ENCODE measurements at places on chromosomes 6 and 20.

- DNase-seq = no peak
These were observed 55.2 kb downstream of the PIGU start for GRCh38 chr20:34621383-34622367.

DNA sequence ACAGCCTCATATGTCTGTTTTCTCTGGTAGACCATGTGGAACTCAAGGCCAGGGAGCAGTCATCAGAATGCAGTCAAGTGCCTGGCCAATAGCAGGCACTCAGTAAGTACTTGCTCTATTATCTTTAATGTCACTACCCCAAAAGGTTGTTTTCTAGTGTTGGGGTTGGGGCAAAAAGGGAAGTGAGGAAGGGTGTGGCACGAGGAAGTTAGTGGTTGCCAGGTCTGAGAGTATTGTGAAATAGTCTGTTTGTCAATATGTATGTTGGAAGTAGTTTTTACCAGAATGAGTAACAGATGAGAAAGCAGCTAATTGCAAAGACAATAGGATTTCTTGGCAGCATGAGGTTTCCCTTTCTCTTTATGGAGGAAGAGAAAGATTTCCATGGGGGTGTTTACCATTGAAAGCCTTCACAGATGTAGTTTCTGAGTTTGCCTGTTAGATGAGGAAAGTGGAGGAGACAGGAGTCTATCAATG lies 59.5 kb upstream of the ARMH2 start:
- no peak for DNase-seq

GRCh38 chr6:142824426-142824825 lies 120.5 kb downstream of the HIVEP2 start:
- no peak for DNase-seq

DNA sequence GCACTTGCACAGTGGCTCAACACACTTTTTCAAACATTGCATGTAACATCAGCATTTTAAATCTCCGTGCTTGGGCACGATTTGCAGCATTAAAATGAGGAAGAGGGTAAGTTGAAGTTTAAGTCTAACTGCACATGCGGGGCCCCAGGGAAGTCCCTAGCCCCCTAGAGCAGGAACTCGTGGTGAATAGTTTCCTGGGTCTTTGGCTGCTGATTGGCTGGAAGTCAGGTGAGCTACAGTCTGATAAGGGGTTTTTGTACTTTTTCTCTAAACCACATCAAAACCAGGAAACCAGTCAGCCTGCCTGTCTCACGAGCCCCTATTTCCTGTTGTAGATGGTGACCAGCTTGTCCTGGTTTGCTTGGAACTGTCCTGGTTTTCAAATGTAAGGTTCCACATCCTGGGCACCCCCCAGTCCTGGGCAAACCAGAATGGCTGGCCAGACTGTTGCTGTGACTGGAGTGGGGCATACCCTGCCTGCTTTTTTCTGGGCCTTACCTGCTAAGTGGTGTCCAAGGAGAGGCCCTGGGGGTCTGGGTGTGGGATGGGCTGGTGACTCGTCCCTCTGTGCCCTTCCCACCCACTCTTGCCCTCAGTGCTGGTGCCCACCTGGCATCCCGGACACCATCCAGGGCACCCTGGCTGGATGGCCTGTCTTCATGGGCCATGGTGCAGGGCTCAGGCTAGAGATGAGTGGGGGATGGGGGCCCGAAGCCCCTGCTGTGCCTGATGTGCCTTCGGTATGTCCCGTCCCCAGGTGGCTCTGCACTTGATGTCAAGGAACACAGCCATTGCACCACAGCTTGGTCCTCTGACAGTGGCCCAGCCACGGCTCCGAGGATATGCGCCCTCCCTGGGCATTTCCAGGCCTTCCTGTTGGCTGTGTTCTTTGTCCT lies 31.8 kb downstream of the SUN5 start:
- DNase-seq = no peak

- no peak for DNase-seq
These were observed 73.0 kb downstream of the EYA2 start for GRCh38 chr20:46967646-46968045.

- DNase-seq = no peak
These were observed 14.9 kb upstream of the CBFA2T2 start for GRCh38 chr20:33474963-33475362.

DNA sequence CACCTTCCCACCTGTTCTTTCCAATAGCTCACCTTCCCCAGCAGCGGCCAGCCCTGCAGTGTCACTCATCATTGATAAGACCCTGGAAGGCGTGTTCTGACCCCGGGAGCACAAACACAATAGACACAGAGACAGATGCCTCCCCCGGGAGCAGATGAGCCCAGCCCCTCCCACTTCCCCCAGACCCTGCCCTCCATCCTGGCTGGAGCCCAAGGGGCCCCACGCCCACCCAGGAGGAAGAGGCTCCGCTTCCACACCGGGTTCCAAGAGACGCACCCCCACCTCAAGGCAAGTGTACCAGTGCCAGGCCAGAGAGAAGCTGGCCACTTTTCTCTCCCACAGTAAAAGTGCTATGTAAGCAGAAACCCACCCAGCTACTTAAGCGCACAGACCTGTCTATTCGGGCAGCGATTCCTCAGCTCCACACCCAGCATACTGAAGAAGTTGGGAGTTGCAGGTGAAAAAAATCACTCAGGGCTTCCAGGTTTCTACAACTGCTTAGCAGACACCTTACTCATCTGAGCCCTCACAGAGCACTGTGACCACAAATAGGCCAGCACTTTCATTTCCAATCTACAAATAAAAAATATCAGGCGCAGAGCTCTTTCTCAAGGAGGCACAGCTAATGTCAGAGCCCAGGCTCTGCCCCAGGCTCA lies 93.4 kb upstream of the NXT1 start:
- DNase-seq = no peak

All from body of pancreas (tissue), 4 donors.